ENCODE measurements at places on chromosomes 2 and 18.
A peak's percentile ranks its signal among the peaks of the same experiment; 100 is the strongest.

DNA sequence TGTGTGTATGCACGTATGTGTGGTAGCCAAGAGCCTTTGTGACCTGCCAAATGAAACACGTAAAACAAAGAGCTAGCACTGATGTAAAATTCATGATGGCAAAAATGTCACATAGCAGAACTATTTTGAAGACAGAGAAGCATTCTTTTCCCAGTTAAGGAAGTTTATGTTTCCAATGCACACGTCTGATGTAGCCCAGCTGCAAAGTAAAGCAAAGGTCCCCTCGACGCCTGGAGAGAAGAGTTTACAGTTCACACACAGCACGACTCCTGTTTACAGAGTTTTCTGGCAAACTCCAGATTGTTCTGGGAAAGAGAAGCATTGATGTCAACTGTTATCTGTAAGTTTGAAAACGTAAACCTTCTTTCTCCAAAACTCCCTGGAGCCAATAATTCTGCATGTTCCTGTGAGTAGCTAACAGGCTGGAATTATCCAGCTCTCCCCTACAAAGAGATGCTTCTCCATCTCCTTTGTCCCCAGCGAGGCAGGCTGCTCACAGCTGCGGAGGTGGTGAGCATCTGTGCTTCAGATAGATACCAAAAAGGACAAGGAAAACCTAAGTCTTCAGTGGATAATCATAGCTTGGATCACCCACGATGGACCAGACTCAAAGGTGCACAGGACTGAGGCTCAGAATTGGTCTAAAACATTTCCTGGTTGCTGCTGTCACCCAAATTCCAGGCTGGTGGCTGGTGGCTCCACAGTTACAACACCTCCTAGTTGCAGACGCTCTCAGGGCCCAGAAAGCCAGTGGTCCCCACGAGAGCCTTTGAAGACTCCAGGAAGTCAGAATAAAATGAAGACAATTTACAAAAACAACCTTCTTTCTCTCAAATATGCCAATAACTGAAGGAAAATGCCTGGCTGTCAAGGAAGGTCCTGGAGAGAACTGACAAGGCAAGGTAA is 87.4 kb downstream of the COL6A3 start:
- DNase-seq, result no peak

GRCh38 chr18:35619464-35619863 is 37.9 kb downstream of the GALNT1 start:
- peak; percentile 69 for DNase-seq

- DNase-seq, result no peak
These were observed 1254.5 kb upstream of the FAM98A start for GRCh38 chr2:34853646-34854045.

- DNase-seq, result peak; percentile 92
These were observed 2.7 kb downstream of the STARD7 start for GRCh38 chr2:96205888-96206287.

DNA sequence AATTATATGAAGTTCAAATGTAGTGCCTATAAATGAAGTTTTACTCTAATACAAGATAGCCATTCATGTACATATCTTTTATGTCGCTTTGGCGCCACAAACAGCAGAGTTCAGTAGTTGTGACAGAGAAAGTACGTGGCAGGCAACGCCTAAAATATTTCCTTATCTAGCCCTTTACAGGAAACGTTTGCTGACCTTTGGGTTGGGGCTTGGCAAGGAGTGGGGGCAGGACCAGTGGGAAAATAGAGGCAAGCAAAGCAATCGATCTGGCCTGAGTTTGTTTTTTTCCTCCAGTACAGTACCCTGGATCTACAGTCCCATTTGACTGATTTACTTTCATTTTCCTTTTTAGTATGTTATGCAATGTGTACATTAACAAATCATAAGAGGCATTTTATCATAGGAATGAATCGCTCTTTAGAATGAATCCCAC is 13.1 kb downstream of the CCDC68 start:
- peak; percentile 5 for DNase-seq

- no peak for DNase-seq
These were observed 42.7 kb downstream of the CYP26B1 start for GRCh38 chr2:72104821-72105588.

- DNase-seq, result no peak
These were observed 103.1 kb upstream of the SPATS2L start for GRCh38 chr2:200203381-200203827.

GRCh38 chr18:26474542-26474941 is 73.8 kb downstream of the KCTD1 start:
- DNase-seq, result no peak

- DNase-seq, result peak; percentile 80
These were observed 24.6 kb downstream of the INSIG2 start for GRCh38 chr2:118112771-118113334.

- DNase-seq, result no peak
These were observed 75.1 kb upstream of the TANK start for GRCh38 chr2:161085149-161085548.

DNA sequence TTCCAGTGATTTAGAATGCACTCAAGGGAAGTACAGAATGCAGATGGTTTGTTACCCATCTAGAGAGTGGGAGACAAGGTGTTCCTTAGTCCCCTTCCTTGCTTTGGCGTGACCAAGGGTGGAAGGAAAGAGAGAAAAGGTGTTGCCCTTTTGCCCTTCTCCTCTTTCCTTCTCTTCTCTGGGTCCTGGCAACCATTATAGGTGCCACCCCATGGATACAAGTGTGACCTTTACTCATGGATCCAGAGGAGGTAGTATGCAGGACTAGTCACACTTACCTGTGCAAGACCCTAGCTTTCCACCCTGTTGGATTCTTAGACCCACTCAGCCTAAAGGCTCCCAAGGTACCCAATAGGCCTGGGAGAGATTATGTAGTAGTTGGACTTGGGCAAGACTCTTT is 11.6 kb upstream of the RBFA start:
- DNase-seq, result peak; percentile 40

- peak; percentile 51 for DNase-seq
These were observed 1.2 kb upstream of the SELENOI start for GRCh38 chr2:26344581-26345282.

- no peak for DNase-seq
These were observed 10.9 kb upstream of the INPP5D start for GRCh38 chr2:233049194-233049761.

- DNase-seq, result peak; percentile 45
These were observed 151.9 kb downstream of the WDR7 start for GRCh38 chr18:56803051-56803450.

DNA sequence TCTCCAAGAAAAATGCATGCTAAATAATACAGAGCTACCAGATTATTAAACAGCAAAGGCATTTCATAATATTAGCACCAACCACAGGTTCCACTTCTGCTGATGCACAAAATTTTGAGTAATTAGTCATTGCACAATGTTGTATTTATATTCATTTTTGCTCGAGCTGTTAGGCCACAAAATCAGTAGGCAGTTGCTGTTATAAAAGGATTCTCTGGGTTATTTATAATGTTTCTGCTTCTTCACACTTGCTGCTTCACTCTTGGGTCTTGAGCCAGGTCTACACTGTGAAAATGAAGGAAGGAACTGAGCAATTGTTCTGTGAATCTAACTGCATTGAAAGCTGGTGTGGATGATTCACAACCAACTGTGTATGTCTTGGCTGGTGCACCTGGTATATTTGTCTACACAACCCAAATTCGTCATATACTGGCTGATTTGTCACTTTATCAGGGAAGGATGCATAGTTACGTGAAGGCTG is 38.3 kb downstream of the MRPL33 start:
- peak; percentile 94 for DNase-seq

Measured in GM23248 (cell line).